ENCODE measurements at places on chromosomes 2 and 18.

- DNase-seq = no peak
Observed at GRCh38 chr2:144529841-144530240, 9.9 kb upstream of the ZEB2 start.

DNA sequence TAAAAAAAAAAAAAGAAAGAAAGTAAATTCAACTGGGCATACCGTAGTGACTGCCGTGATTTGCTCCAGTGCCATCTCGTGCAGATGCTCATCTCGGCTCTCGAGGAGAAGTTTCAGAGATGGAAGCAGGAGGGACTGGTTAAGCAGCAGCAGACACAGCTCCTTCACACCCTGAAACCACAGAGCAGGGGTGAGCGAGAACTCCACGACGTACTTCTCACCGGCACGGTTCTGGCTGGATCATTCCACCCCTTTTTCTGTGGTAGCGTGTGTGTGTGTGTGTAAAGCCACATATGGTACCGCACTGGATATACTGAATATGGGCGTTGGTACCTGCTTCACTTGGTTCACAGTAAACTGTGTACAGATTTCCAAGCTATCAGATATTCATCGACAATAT lies 382.2 kb downstream of the NBAS start:
- no peak for DNase-seq

- no peak for DNase-seq
Observed at GRCh38 chr18:52610451-52611115, 270.6 kb downstream of the DCC start.

GRCh38 chr2:215680605-215681598 lies 245.0 kb upstream of the FN1 start:
- DNase-seq = no peak

DNA sequence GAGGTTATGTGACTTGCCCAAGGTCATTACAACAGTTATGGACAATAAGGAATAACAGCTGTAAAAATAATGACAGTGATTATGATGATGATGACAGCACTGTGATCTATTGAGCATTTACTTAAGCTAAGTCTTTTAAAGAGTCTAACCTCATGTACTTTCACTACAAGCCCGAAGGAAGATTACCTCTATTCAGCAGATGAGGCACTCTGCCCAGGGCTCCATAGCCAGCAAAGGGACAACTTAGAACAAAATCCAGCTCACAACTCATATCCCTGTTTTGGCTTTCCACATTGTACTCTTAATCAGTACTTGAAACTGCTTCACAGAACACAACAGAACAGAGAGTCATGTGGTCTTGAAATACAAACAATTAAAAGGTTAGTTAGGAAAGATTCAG lies 290.2 kb downstream of the ZNF385B start:
- no peak for DNase-seq

GRCh38 chr18:22275706-22276333 lies 106.4 kb downstream of the GATA6 start:
- DNase-seq = no peak

DNA sequence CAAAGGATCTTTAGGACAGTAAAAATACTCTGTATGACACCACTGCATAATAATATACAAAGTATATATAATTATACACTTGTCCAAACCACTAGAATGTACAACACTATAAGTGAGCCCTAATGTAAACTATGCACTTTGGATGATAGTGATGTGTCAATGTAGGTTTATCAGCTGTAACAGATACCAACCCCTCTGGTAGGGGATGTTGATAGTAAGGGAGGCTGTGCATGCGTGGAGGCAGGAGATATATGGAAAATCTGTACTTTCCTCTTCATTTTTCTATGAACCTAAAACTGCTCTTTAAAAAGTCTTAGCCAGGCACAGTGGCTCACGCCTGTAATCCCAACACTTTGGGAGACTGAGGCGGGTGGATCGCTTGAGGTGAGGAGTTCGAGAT lies 37.5 kb upstream of the SP3 start:
- DNase-seq = no peak

GRCh38 chr2:224347176-224348051 lies 54.5 kb downstream of the FAM124B start:
- DNase-seq = no peak

Measured in iPS-NIHi11 (cell line).